ENCODE measurements at places on chromosomes 1 and 21.

- DNase-seq: no peak
Observed at GRCh38 chr1:171940368-171940767, 99.1 kb downstream of the DNM3 start.

- DNase-seq: no peak
Observed at GRCh38 chr1:85894651-85895050, 186.4 kb upstream of the ZNHIT6 start.

DNA sequence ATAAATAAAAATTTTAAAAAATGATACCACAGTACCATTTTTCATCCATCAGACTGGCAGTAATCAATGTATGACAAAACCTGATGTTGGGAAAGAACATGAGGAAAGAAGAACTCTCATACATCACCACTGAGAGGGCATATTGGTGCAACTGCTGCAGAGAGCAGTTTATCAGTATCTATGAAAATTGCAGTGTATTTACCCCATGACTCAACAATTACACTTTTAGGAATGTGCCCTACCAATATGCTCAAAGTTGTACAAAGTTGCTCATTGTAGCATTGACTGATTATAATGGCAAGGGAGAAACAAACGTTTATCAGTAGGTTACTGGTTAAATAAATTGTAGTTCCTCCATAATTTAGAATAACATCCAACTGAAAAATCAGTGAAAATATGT is 36.7 kb downstream of the CATSPERE start:
- no peak for DNase-seq

DNA sequence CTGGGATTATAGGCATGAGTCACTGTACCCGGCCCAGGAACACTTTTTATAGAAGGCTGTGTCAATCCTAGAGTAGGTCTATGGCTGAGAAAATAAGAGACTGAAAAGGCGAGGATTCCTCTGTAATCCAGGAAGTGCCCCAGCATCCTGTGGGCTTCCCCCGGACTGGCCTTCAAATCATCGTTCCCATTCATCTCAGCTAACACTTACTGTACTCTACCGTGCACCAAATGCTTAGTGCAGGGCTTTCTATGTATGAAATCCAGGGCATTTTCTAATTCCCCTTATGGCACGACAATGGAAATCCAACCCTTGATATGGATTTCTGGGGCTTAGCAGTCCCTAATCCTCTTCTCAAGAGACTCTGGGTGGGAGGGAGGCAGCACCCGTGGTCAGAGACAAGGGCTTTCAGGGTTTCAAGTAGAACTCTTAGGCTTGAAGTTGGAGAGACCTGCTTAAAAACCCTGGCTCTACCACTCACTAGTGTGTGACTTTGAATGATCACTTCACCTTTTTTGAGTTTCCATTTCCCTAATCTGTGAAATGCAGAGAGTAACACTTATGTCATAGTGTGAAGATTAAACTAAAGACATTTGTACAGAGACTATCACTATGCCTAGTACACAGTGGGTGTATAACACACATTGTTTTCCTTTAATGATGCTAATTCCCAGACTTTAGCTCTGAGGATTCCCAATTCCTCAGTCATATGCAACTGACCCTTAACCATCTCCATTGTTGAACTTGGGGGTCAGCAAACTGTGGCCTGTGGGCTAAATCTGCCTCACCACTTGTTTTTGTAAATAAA is 20.3 kb downstream of the MECR start:
- no peak for DNase-seq

DNA sequence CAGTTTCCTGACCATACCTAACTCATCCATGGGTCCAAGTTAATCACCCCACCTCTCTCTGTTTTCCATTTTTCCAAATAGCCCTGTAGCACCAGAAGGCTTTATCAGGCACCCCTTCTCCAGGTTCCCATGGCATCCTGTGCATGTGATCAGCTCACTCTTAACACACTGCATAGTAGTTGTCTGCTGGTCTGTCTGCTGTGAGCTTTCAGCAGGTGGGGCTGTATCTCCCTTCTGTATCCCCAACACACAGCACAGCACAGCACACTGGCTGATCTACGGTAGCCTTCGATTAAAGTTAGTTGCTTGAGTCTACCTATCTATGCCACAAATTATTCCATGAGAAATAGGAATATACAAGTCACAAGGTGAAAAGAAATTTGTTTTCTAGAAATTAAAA is 54.3 kb upstream of the C1orf198 start:
- DNase-seq: peak; percentile 58

DNA sequence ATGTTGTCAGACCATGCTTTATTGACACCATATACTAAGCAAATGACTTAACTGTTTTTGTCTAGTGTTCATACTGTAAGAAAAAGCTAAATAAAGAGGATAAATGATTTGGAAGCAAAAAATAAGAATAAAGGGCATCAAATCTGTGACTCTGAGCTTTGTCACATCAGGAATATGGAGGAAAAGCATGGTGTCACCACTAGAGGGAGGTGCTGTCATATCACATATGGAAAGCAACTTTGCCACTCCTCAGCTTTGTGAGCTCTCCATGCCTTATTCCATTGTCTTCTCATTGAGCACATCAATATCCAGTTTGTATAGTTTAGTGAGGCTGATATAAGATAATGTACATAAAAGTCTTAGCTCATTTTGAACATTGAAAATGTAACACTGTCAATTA is 20.8 kb upstream of the GBP1 start:
- DNase-seq: no peak

DNA sequence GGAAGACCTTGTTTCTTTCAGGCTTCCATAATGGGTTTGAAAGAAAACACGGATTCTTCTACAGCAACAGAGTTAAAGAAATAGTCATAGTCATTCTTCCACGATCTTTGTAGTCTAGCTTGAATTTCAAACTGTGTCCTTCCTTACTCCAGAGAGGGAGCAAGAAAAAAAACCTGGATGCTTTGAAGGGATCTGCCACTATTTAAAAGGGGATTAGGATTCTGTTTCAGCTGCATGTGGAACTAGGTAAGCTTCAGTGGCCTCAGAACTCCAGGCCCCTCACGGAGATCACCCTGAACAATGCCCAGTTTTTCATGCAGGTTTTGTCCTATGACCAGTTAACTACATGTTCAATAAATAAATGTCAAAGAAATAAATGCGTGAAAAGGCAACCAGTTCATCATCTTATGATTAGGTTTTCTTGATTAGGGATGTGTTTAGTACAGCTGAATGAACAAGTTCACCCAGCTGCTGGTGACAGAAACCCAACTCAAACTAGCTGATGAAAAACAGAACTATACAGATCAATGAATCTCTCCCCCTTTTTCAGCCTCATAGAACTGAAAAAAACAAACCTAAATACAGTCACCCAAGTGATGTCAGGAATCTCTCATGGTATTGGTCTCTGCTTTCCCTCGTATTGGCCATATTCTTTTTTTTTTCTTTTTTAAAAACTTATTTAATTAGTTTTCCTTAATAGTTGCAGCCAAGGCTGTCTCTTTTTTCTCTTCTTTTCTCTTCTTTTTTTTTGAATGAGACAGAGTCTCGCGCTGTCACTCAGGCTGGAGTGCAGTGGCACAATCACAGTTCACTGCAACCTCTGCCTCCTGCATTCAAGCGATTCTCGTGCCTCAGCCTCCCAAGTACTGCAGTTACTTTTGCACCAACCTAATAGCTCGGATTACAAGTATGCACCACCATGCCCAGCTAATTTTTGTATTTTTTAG is 14.6 kb upstream of the MPZL1 start:
- DNase-seq: no peak

GRCh38 chr1:30965924-30966599 is 57.5 kb upstream of the SDC3 start:
- no peak for DNase-seq

GRCh38 chr21:34035619-34036354 is 37.6 kb upstream of the MRPS6 start:
- no peak for DNase-seq

GRCh38 chr1:7171168-7171567 is 385.9 kb downstream of the CAMTA1 start:
- no peak for DNase-seq

- no peak for DNase-seq
Observed at GRCh38 chr1:61111084-61112004, 29.0 kb downstream of the NFIA start.

DNA sequence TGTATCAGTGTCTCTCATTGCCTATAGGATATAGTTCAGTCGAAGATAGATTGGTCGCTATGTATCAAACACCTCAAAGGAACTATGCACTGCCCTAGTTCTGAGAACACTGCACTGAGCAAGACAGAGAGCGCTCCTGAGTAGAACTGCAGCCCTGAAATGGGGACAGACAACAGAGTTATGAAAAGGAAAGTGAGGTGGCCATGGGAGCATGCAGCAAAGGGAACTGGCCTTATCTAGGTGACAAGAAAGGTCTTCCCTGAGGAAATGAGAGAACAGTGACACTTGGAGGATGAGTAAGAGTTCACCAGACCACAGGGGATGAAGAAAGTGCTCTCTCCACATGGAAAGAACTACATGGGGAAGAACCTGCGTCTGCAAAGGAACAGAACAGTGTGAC is 7.5 kb upstream of the G0S2 start:
- DNase-seq: no peak

GRCh38 chr1:91349524-91349923 is 55.1 kb downstream of the HFM1 start:
- no peak for DNase-seq

DNA sequence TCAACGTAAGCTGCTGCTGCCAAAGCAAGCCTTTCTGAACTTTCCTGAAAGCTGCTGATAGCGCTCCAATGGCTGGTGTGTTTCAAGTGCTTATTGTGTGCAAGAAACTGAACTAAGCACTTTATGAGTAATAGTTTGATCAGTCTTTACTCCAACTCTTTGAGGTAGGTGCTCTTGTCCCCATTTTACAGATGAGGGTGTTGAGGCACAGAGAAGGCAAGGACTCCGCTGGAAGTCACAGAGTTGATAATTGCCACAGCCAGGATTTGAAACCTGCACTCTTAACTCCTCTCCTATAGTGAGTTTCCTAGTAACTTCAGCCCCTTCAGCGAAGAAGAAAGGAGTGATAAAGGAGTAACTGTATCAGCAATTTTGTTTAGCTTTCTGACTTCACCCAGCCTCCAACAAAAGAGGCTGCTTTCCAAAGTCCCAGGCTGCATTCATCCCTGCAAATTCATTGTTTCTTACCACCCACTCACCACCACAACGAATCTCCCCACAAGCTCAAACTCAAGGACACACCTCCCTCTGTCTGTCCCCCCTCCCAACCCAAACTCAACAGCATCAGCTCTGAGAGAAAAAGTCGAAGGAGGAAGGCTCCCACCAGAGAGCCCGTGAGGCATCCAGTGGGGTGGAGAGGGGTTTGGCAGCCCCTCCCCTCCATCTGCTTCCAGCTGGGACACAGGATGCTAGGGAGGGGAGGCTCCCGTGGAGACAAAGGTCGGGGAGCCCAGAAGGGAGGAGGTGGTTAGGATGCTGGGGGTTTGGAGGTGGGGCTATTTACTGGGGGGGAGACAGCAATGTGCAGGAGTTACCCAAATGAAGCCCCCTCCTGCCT is 139.6 kb downstream of the NAV1 start:
- no peak for DNase-seq

Measured in hematopoietic multipotent progenitor cell treated with erythropoietin and hydrocortisone succinate and interleukin-3 and kit ligand, for 15 days (in vitro differentiated cells).